ENCODE measurements at places on chromosomes 4 and X. TPM values are rescaled to one million over a fixed set of nuclear protein-coding genes. Genes with fewer than 3 reads are reported as not detected.

DNA sequence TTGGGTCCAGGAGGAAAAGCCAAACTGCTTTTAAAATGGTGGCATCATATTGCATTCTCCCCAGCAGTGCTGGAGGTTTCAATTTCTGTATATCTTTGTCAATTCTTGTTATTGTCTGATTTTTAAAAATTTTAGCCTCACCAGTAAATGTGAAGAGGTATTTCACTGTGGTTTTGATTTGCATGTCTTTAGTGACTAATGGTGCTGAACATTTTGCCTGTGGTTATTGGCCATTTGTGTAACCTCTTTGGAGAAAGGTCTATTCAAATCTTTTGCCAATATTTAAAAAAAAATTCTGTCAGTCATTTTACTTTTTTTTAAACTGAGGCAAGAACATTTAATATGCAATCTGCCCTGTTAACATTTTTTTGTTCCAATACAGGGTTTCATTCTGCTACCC lies 322.1 kb downstream of the TLL1 start:
- H3K4me3 ChIP-seq = no peak overlapping the region
- no peak overlapping the region for H3K27ac ChIP-seq
- H3K36me3 ChIP-seq = no peaks in the 10 kb centered on the region

Gene CFAP47
- 0.28 TPM for total RNA-seq

- DNase-seq = no peak
- no peaks in the 10 kb centered on the region for H3K36me3 ChIP-seq
- H3K27ac ChIP-seq = peak overlapping the region; percentile 89
- H3K27me3 ChIP-seq = no peaks in the 10 kb centered on the region
- peaks cover 9% of the 10 kb centered on the region for H3K4me1 ChIP-seq
Observed at GRCh38 chr4:1290165-1290977, 680 bp downstream of the MAEA start.

DNA sequence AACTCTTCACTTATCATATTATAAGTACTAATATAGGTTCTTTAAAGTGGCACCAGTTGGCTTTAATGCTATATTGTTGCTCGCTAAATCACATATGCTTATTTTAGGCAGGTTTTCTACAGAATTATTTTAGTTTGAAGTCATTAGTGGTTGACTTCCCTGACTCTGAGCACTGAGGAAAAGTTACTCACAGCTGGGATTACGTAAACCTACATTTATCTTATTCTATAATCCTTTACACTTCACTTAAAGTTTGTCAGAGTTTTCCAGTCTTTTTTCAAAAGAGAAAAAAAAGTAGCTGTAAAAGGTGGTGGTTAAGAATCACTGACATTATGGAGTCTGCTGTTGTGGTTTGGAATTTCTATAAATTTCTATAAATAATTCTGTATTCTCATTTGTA lies 5.8 kb downstream of the UGT2B4 start:
- H3K36me3 ChIP-seq = no peaks in the 10 kb centered on the region
- H3K27me3 ChIP-seq = no peaks in the 10 kb centered on the region
- H3K4me3 ChIP-seq = no peak overlapping the region

GRCh38 chrX:116289592-116289991 lies 119.0 kb downstream of the AGTR2 start:
- H3K4me1 ChIP-seq = no peaks in the 10 kb centered on the region
- no peaks in the 10 kb centered on the region for H3K27me3 ChIP-seq
- H3K4me3 ChIP-seq = no peak overlapping the region
- no peak overlapping the region for H3K27ac ChIP-seq

Gene TBX22
- not detected for total RNA-seq

- H3K4me1 ChIP-seq = peaks cover 12% of the 10 kb centered on the region
- DNase-seq = no peak
- no peaks in the 10 kb centered on the region for H3K27me3 ChIP-seq
- no peaks in the 10 kb centered on the region for H3K36me3 ChIP-seq
Observed at GRCh38 chr4:89308161-89308500, 531 bp upstream of the GPRIN3 start.

Gene UBE2D3
- total RNA-seq = 420 TPM

Gene CXCL6
- not detected for total RNA-seq

- H3K4me3 ChIP-seq = no peak overlapping the region
- H3K36me3 ChIP-seq = no peaks in the 10 kb centered on the region
- no peak for DNase-seq
- no peaks in the 10 kb centered on the region for H3K27me3 ChIP-seq
- H3K4me1 ChIP-seq = no peaks in the 10 kb centered on the region
Observed at GRCh38 chr4:84660606-84661005, 77.7 kb downstream of the CDS1 start.

DNA sequence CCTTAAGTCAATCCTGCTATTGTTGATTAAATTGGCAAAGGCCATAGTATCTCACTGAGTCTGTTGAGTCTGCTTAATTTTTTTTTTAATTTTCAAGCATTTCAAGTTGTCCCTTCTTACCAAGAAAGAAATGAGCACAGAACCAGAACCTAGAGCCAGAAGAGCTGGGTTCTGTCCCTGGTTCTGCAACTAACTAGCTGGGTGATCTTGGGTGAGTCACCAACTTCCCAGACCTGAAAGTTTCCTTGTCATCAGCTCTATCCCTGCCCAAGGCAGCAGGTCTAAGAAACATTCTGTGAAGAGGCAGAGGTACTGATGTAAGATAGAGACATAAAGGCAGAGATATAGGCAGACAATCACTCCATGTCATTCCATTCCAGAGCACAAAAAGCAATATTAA lies 17.3 kb downstream of the TEC start:
- DNase-seq = no peak
- H3K27ac ChIP-seq = no peak overlapping the region
- H3K36me3 ChIP-seq = no peaks in the 10 kb centered on the region
- no peaks in the 10 kb centered on the region for H3K27me3 ChIP-seq

GRCh38 chr4:83356899-83357661 lies 22.4 kb upstream of the HPSE start:
- H3K27ac ChIP-seq = no peak overlapping the region
- no peak overlapping the region for H3K4me3 ChIP-seq
- no peaks in the 10 kb centered on the region for H3K36me3 ChIP-seq
- no peaks in the 10 kb centered on the region for H3K27me3 ChIP-seq
- peak; percentile 96 for DNase-seq
- no peaks in the 10 kb centered on the region for H3K4me1 ChIP-seq

Gene OTC
- total RNA-seq = not detected

- H3K27me3 ChIP-seq = no peaks in the 10 kb centered on the region
- no peaks in the 10 kb centered on the region for H3K4me1 ChIP-seq
- H3K27ac ChIP-seq = no peak overlapping the region
Observed at GRCh38 chr4:35250331-35250730, 994.0 kb downstream of the ARAP2 start.

Gene CSN1S1
- not detected for total RNA-seq

- H3K36me3 ChIP-seq = no peaks in the 10 kb centered on the region
- no peaks in the 10 kb centered on the region for H3K27me3 ChIP-seq
- H3K4me3 ChIP-seq = no peak overlapping the region
- DNase-seq = no peak
- no peak overlapping the region for H3K27ac ChIP-seq
Observed at GRCh38 chr4:7422898-7423180, 11.9 kb downstream of the PSAPL1 start.

Gene ARMCX1
- total RNA-seq = 33.8 TPM

- no peaks in the 10 kb centered on the region for H3K27me3 ChIP-seq
- peak overlapping the region; percentile 82 for H3K27ac ChIP-seq
- peaks cover 32% of the 10 kb centered on the region for H3K4me1 ChIP-seq
- no peak overlapping the region for H3K4me3 ChIP-seq
Observed at GRCh38 chr4:173834151-173834550, 304.1 kb upstream of the HAND2 start.

DNA sequence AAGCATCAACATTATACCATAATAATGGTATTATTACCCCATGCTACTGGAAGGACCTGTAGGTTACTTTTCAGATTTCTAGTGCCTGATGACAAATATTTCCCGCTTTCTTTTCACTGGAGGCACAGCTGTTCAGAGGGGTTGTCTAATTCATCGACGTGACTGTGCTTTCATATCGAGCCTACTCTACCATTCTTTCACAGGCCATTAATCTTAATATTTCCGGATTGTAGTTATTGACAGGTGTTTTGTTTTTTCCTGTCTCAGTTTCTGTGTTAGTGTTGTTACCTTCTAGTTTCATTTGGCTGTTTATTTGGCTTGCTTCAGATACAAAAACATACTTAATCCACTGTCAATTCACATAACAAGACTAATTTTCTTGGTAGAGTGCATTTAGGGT lies 330.9 kb downstream of the SPOCK3 start:
- H3K36me3 ChIP-seq = no peaks in the 10 kb centered on the region
- no peak overlapping the region for H3K27ac ChIP-seq
- H3K4me3 ChIP-seq = no peak overlapping the region
- H3K4me1 ChIP-seq = no peaks in the 10 kb centered on the region

Gene HPSE
- total RNA-seq = 0.06 TPM

Gene TLR10
- total RNA-seq = not detected

DNA sequence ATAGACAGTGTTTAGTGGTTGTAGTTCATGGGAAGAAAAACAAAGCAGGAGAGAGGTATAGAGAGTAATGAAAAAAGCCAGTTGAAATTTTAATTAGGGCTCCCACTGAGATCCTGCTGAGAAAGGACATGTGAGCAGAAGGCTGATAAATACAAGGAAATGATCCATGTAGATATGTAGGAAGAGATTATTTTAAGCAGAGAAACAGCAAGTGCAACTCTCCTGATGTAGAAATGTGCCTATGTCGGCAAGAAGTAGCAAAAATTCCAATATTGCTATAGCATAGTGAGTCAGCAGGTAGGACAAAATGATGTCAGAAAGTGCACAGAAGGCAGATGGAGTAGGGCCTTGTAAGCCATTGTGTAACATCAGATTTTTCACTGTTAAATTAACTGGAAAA lies 1027.3 kb downstream of the PCDH18 start:
- no peak overlapping the region for H3K4me3 ChIP-seq
- DNase-seq = no peak
- H3K27me3 ChIP-seq = no peaks in the 10 kb centered on the region
- H3K27ac ChIP-seq = no peak overlapping the region
- H3K36me3 ChIP-seq = no peaks in the 10 kb centered on the region

DNA sequence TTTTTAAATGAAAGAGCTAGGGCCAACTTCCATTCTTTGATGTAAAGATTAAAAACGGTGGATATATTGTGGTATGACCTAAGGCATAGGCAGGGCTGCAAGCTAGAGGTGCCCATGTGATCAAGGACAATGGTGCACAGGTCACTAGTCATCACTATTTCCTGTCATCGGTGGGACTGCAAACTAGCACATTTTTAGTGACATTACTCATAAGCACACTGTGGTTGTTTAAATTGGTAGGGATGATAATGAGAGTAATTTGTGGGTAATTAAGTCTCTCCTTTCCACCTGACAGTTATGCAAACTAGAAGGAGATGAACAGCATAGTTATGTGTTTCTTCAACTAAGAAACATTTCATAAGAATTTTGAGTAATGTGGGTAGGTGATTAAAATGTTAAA lies 85.4 kb downstream of the GPRIN3 start:
- no peak overlapping the region for H3K27ac ChIP-seq
- DNase-seq = no peak
- no peak overlapping the region for H3K4me3 ChIP-seq
- no peaks in the 10 kb centered on the region for H3K36me3 ChIP-seq
- peaks cover 12% of the 10 kb centered on the region for H3K4me1 ChIP-seq
- H3K27me3 ChIP-seq = no peaks in the 10 kb centered on the region

DNA sequence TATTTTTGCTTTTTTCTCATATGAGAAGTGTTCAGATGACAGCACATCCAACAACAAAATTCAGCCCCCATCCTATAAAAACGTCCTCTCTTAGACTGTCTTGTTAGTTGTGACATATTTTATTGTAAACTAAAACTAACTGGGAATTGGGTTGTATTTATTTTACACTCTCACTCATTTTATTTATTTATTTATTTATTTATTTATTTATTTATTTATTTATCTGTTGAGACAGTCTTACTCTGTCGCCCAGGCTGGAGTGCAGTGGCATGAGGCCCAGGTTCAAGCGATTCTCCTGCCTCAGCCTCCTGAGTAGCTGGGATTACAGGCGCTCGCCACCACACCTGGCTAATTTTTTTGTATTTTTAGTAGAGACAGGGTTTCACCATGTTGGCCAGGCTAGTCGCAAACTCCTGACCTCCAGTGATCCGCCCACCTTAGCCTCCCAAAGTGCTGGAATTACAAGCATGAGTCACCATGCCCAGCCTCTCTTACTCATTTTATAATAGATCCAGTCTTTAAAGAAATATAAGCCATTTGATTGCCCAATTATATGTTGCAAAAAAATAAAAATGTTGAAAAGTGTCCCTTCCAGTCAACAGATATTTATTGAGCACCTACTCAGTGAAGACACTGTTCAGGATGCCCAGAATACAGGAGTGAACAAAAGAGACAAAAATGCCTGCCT lies 44.6 kb downstream of the PALLD start:
- peaks cover 10% of the 10 kb centered on the region for H3K36me3 ChIP-seq
- H3K27me3 ChIP-seq = no peaks in the 10 kb centered on the region
- no peak overlapping the region for H3K4me3 ChIP-seq
- peaks cover 9% of the 10 kb centered on the region for H3K4me1 ChIP-seq

DNA sequence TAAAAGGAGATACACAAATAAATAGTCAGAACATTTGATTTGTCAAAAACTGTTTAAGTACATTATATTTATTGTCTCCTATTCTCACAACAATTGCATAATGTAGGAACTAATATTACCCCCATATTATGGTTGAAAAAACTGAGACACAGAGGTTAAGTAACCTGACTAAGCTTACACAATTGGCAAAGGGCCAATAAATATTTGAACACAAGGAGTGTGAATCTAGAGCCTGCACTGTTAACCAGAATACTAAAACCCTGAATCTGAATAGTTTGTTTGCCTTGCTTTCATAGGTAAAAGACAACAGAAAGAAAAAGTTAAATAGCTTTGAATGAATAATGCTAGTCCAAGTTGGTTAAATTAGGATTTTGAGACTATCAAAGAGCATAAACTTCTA lies 55.2 kb downstream of the IL13RA2 start:
- H3K36me3 ChIP-seq = no peaks in the 10 kb centered on the region
- DNase-seq = no peak
- H3K4me3 ChIP-seq = no peak overlapping the region
- H3K4me1 ChIP-seq = no peaks in the 10 kb centered on the region
- H3K27me3 ChIP-seq = no peaks in the 10 kb centered on the region

DNA sequence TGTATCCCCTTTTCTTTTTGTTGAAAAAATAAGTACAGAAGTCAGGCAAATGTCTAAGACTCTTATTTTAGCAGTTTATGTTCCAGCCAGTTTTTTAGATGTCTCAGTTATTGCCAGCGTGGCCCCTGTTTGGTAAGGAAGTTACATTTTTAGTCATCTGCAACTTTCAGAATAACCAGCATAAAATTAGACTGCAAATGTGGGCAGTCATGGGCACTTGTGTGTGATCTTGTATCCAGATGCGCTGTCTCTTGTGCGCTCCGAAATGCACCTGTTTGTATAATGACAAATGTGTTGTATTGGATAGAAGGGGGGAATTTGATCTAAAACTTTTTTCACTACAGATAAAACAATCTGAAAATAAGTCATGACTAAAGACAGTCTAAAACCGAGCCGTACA lies 44.3 kb upstream of the CLCN4 start:
- H3K27me3 ChIP-seq = no peaks in the 10 kb centered on the region
- no peak for DNase-seq
- no peaks in the 10 kb centered on the region for H3K36me3 ChIP-seq
- no peak overlapping the region for H3K27ac ChIP-seq
- H3K4me1 ChIP-seq = no peaks in the 10 kb centered on the region

GRCh38 chr4:2715426-2715825 lies 40.7 kb downstream of the TNIP2 start:
- no peak overlapping the region for H3K27ac ChIP-seq
- H3K27me3 ChIP-seq = no peaks in the 10 kb centered on the region
- H3K4me3 ChIP-seq = no peak overlapping the region

Gene NAP1L3
- total RNA-seq = 67.6 TPM

All from cardiac muscle cell (in vitro differentiated cells and primary cell).